ENCODE measurements at places on chromosomes 5 and 9. TPM values are rescaled to one million over a fixed set of nuclear protein-coding genes. Genes with fewer than 3 reads are reported as not detected.
A peak's percentile ranks its signal among the peaks of the same experiment; 100 is the strongest.

CTSL gene
- 87.9 TPM for total RNA-seq

DNA sequence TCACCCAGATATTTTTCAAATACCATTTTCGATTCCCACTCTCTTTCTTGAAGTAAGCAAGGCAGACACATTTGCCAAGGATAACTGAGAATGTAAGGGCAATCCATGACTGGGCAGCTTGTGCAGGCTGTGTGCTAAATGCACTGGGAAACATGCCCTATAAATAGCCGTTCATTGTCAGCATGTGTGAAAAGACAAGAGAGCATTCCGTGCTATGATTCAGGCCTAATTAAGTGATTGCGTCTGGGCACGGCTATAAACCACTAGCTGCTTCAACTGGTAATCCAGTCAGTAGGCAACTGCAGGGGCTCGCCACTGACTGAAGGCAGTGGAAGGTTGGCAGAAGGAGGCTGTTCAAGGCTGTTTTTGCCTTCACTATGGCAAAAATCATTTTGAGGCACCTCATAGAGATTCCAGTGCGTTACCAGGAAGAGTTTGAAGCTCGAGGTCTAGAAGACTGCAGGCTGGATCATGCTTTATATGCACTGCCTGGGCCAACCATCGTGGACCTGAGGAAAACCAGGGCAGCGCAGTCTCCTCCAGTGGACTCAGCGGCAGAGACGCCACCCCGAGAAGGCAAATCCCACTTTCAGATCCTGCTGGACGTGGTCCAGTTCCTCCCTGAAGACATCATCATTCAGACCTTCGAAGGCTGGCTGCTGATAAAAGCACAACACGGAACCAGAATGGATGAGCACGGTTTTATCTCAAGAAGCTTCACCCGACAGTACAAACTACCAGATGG is at the start of gene HSPB3:
Gene HSPB3, plus strand, starts transcription at position 287 of the 745 bp plus-strand sequence. Its CDS starts 91 bp downstream, at position 378.
- DNase-seq = peak; percentile 70
- no peaks in the 10 kb centered on the region for H3K36me3 ChIP-seq
- peak within 1 kb of the TSS; percentile 99 for H3K27ac ChIP-seq
- peak within 1 kb of the TSS; percentile 20 for H3K4me3 ChIP-seq
- peaks cover 50% of the 10 kb centered on the region for H3K4me1 ChIP-seq

- no peak overlapping the region for H3K4me3 ChIP-seq
- no peaks in the 10 kb centered on the region for H3K27me3 ChIP-seq
- DNase-seq = no peak
- no peaks in the 10 kb centered on the region for H3K36me3 ChIP-seq
Measured at GRCh38 chr9:90256345-90256744, 386.3 kb downstream of the DIRAS2 start.

DNA sequence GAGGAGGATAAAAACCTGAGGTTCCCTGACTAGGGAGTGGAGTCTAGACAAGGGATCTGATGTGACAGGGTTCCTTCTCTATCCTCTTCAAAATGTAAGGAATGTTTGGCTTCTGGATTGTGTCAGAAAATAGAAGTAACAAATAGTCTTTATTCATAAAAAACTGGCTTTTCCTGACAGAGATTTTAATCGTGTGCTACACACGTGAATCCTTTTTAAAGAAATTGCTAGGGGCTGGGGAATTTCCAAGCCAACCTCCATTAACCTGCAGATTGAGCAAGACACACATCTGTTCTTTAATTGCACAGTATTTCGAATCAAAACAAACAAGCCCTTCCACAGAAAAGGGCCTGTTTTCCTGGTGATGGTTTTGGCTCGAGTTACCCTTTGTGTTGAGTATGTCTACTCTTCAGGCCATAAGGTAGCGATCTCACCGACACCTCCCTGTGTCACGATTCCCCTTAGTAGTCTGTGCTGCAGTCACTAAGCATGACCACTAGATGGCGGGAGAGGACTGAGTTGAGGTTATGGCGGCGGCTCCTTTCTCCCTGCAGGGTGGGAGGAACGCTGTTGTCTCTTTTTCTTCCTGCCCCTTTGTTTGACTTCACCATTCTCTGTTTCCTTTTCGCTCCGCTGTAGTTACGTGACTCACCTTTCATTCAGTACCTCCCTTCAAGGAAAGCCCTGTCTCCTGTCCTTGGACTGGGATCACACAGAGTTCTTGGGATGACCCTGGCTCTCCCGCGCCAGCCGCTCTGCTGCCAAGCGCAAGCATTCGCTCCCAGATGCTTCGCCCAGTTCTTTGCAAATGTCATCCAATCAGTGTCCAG is 137.1 kb upstream of the SLC24A2 start:
- peak overlapping the region; percentile 14 for H3K4me3 ChIP-seq
- DNase-seq = peak; percentile 84

DNA sequence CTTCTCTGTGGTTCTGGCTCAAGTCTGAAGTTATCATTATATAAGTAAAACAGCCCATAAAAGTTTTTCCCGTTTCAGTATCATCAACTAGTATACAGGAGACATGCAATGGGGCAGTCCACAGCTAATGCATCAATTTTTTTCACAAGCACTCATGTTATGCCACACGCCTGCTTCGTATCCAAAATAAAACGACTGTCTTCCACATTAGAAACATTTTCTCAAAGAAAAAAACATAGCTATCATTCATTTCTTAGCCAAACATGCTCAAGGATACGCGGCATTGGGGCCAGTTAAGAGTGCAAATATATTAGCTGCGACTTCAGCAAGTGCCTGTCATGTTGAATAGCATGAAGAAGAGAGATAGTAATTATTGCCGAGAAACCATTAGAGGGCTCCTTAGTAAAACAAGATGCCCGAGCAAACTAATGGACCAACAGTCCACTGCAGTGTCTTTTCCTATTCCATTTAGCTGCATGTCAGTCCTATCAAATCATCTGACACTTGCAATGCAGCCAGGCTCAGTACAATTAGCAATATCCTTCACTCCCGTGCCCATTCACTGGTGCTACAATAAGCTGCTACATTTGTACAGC is 68.5 kb downstream of the BNC2 start:
- H3K27me3 ChIP-seq = peaks cover 100% of the 10 kb centered on the region
- no peak overlapping the region for H3K4me3 ChIP-seq
- no peaks in the 10 kb centered on the region for H3K4me1 ChIP-seq
- DNase-seq = no peak
- no peak overlapping the region for H3K27ac ChIP-seq

Data from cardiac muscle cell (in vitro differentiated cells and primary cell).